ENCODE measurements at places on chromosomes 2 and 18. TPM values are rescaled to one million over a fixed set of nuclear protein-coding genes. Genes with fewer than 3 reads are reported as not detected.

The IL36B gene
- total RNA-seq = not detected

GRCh38 chr2:54709336-54709809, 14.1 kb upstream of the EML6 start:
- H3K4me3 ChIP-seq = no peak overlapping the region
- H3K36me3 ChIP-seq = no peaks in the 10 kb centered on the region
- no peaks in the 10 kb centered on the region for H3K27me3 ChIP-seq
- no peaks in the 10 kb centered on the region for H3K4me1 ChIP-seq

DNA sequence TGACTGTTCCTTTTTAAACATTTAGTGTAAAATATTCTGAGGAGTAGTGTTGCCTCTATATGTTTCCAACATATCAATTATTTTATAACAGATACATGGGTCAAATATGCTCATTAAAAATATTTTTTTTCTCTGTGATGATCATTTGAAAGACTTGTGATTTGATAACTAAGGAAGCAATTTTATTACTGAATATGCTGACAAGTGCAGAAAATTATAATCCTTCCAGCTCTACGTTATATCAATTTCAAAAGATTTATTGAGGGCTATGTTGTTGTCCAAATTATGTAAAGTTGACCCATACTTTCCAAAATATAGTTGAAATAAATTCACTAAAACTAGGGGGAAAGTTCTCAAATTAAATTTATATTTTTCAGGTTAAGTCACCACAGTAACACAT, 290.6 kb downstream of the NYAP2 start:
- DNase-seq = no peak
- H3K36me3 ChIP-seq = no peaks in the 10 kb centered on the region
- no peaks in the 10 kb centered on the region for H3K27me3 ChIP-seq
- H3K4me1 ChIP-seq = no peaks in the 10 kb centered on the region

DNA sequence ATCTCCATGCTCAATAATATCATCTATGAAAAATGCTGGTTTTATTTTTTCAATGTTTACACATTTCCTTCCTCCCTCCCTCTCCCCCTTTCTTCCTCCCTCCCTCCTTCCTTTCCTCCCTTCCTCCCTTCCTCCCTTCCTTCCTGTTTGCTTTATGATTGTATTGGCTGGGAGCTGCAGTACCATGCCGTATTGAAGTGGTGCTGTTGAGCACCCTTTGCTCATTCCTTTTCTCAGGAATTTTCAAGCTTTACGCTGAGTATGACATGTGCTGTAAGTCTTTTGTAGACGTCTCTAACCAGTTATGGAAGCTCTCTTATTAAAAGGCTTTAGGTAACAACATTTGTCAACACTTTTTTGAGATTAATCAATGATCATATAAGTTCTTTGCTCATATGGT, 100.4 kb downstream of the SNTG2 start:
- DNase-seq = no peak
- H3K27me3 ChIP-seq = peaks cover 13% of the 10 kb centered on the region
- H3K4me1 ChIP-seq = peaks cover 14% of the 10 kb centered on the region
- H3K4me3 ChIP-seq = no peak overlapping the region
- no peak overlapping the region for H3K27ac ChIP-seq

DNA sequence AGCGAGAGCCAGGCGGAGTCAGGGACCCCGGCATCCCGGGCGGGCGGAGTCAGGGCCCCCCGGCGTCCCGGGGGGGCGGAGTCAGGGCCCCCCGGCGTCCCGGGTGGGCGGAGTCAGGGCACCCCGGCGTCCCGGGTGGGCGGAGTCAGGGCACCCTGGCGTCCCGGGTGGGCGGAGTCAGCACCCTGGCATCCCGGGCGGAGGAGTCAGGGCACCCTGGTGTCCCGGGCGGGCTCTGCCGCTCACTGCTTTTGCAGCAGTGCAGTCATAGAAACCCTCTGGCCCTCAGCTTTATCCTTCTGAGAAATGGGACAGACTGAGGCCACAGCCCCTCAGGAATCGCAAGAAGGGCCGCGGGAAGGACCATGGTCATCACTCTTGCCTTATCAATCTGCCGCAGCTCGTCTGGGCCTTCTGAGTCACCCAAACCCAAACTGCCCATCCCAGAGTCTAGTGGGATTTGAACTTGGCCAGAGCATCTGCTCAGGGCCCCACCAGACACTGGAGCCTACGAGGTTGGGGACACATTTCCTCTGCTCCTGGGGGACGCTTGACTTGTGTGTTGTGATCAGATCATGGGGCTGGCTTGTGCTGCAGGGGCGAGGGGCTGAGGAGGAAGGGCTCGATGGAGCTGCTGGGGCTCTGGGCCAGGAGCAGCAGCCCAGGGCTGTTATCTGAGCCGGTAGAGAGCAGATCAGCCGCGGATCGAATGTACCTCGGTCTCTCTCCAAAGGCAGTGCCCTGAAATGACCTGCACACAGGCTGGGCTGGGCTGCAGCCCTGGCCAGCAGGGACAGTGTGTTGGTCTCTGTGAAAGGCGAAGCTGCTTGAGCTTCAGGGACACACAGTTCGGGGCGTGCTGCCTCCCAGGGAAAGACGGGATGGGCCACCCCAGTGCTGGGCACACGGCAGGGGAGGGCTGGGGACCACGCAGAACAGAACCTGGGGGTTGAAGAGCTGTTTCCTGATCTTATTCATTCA, 290.1 kb upstream of the HDAC4 start:
- no peak for DNase-seq
- no peaks in the 10 kb centered on the region for H3K27me3 ChIP-seq
- H3K4me3 ChIP-seq = no peak overlapping the region
- H3K36me3 ChIP-seq = no peaks in the 10 kb centered on the region

DNA sequence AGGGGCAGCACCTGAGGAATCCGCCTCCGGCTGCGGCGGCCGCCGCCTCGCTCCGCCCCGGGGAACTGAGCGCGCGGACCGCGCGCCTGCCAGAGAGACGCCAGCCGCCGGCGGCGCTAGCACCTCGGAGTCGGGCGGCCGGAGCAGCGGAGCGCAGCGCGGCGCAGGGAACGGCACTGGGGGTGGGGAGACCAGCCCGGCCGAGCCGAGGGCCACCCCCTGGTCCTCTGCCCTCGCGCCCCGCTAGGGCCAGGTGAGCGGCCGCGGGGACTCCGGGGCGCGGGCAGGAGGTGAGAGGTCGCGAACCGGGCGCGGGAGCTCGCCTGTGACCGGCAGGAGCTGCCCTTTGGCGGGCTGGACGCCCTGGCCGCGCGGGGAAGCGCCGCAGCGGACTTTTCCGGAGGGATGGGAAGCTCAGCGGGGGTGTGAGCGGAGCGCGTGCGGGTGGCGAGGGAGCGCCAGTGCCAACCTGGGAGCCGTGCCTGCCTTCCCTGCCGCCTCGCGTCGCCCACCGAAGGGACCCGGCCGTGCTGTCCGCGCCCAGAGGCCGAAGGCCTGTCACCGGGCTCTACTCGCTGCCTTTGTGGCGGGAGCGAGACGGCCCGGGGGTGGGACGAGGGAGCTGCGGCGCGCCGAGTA, at the start of gene GREB1L:
Gene GREB1L (plus strand): TSS at position 92 of the 639 bp plus-strand sequence. CDS start 141,287 bp downstream, outside the sequence.
- H3K27me3 ChIP-seq = peaks cover 9% of the 10 kb centered on the region
- peak within 1 kb of the TSS; percentile 85 for H3K27ac ChIP-seq
- peaks cover 8% of the 10 kb centered on the region for H3K36me3 ChIP-seq
- peaks cover 44% of the 10 kb centered on the region for H3K4me1 ChIP-seq

The RUFY4 gene
- total RNA-seq = not detected

DNA sequence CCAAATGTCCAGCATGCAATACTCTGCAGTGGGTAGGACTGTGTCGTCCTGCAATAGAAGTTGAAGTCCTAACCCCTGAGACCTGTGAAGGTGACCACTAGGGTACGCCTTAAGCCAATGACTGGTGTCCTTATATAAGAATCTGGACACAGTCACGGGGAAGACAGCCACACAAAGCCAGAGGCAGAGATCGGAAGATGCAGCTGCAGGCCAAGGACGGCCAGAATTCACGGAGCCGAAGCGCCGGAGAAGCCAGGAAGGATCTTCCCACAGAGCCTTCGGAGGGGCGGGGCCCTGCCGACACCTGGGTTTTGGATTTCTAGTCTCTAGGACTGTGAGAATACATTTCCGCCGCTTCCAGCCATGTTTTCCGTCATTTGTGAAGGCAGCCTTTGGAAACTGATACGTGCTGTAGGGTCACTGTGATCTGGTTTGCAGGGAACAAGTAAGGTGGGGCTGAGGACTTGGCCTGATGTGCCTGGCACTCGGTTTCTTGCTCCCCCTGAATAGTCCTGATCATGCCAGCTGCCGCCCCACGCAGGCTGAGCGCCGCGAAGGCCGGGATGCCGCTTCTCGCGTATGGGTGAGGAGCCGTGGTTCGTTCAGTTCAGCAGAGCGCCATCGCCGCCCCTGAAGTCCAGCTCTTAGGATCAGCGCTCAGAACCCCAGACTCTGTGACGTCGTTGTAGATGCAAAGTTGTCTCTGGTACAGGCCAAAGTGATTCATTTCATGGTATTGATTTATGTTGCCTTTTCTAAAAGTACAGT, 38.7 kb downstream of the PTGR3 start:
- H3K27ac ChIP-seq = no peak overlapping the region
- H3K36me3 ChIP-seq = no peaks in the 10 kb centered on the region
- H3K27me3 ChIP-seq = no peaks in the 10 kb centered on the region
- no peak overlapping the region for H3K4me3 ChIP-seq

DNA sequence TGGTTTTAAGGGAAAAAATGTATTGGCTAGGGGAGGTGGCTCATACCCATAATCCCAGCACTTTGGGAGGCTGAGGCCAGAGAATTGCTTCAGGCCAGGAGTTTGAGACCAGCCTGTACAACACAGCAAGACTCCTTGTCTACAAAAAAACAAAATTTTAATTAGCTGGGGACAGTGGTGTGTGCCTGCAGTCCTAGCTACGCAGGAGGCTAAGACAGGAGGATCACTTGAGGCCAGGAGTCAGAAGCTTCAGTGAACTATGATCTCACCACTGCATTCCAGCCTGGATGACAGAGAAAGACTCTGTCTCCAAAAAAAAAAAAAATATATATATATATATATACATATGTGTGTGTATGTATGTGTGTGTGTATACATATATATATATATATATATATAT, 18.5 kb downstream of the CCDC88A start:
- no peak overlapping the region for H3K27ac ChIP-seq
- H3K4me1 ChIP-seq = peaks cover 3% of the 10 kb centered on the region
- peaks cover 8% of the 10 kb centered on the region for H3K36me3 ChIP-seq
- H3K27me3 ChIP-seq = no peaks in the 10 kb centered on the region
- H3K4me3 ChIP-seq = no peak overlapping the region
- no peak for DNase-seq

The FAP gene
- total RNA-seq = not detected

DNA sequence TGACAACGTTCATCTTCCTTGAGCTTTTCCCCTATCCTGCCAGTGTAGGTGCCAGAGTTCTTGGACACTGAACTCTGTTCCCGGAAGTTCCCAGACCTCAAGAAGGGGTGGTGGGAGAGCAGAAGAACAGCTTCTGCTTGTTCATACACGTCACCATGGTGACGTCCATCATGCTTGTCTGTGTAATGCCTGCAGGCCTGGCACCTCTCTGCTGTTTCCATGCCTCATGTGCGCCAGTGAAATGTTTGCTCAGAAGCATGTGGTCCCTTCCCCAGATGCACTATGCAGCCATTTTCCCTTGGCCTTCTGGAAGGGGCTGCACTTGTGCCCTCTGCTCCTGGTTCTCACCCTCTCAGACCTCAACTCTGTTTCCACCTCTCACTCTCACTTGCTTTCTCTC, 210.8 kb upstream of the NABP1 start:
- no peaks in the 10 kb centered on the region for H3K27me3 ChIP-seq
- no peak for DNase-seq
- no peak overlapping the region for H3K4me3 ChIP-seq

The SFXN5 gene
- total RNA-seq = 21.8 TPM

DNA sequence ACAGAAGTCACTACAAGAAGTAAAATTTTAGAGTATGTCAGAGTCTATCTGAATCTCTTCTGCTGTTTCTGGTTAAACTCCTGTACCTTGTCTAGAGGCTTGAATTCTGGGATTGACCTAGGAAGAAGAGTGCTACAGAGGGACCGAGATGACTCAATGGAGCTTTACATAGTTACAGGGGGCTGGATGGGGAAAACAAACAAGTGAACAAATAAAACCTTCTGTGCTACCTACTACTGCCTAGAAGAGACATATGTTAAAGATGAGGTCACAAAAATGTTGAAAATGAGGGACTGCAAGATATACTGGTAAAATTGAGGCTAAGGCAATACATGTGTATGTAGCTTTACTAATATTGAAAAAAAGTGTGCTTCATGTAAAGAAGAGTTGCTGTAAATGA, 265.4 kb upstream of the TFPI start:
- no peaks in the 10 kb centered on the region for H3K4me1 ChIP-seq
- H3K27me3 ChIP-seq = no peaks in the 10 kb centered on the region
- no peaks in the 10 kb centered on the region for H3K36me3 ChIP-seq
- no peak overlapping the region for H3K4me3 ChIP-seq
- H3K27ac ChIP-seq = no peak overlapping the region

- H3K36me3 ChIP-seq = peaks cover 1% of the 10 kb centered on the region
- H3K4me3 ChIP-seq = no peak overlapping the region
- peak overlapping the region; percentile 47 for H3K27ac ChIP-seq
- H3K27me3 ChIP-seq = no peaks in the 10 kb centered on the region
- DNase-seq = no peak
Observed at GRCh38 chr2:156800781-156801361, 364.7 kb downstream of the GPD2 start.

- no peak overlapping the region for H3K4me3 ChIP-seq
- no peak overlapping the region for H3K27ac ChIP-seq
- peaks cover 29% of the 10 kb centered on the region for H3K4me1 ChIP-seq
- DNase-seq = no peak
Observed at GRCh38 chr2:209905691-209906090, 96.7 kb upstream of the RPE start.

The FOXD4L1 gene
- total RNA-seq = 0.52 TPM

The PAIP2B gene
- total RNA-seq = 7.4 TPM

DNA sequence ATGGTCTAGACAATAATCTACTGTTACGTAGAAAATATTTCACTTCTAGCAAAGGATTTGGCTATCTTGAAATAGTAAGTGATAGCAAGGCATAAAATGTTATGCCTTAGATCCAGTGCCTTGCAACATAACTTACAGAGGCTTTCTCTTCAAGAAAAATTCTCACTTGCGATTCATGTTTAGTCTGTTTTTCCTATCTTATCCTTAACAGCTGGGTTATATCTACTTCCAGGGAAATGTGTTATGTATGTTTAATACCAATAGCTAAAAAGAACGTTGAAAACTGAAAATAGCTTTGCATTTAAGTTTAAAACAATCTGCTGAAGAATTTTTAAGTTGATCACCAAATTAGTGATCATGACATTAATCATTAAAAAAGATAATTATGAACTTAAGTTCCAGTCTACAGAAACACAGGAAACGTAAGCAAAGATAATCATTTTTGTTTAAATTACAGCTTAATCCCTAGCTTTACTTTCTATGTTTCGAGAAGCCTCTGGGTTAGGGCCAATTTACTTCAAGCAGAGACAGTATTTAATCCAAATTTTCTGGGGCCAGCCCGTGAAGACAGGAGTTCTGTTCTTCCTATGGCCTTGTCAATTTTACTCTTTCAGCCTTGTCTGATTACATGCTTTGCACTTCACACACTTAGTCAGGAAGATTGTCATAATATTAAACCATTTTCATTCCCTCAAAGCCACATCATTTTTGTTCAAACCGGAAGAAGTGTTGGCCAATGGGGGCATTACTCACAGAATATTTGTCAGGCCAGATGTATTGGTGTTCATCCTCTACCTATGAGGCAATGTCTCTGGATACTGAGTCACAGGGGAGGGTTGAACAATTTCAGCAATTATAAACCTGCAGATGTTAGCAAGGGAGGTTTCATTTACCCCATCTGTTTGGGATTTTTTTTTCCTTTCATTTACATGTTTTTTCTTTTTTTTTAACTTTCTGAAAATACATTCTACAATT, 1132.9 kb upstream of the ZEB2 start:
- H3K36me3 ChIP-seq = no peaks in the 10 kb centered on the region
- H3K27me3 ChIP-seq = no peaks in the 10 kb centered on the region
- DNase-seq = no peak
- peaks cover 14% of the 10 kb centered on the region for H3K4me1 ChIP-seq
- no peak overlapping the region for H3K27ac ChIP-seq

The GREB1L gene
- 80.5 TPM for total RNA-seq
